ENCODE measurements at places on chromosomes 2 and 18.

GRCh38 chr2:102028470-102028869, 36.7 kb downstream of the IL1R2 start:
- no peak for DNase-seq

DNA sequence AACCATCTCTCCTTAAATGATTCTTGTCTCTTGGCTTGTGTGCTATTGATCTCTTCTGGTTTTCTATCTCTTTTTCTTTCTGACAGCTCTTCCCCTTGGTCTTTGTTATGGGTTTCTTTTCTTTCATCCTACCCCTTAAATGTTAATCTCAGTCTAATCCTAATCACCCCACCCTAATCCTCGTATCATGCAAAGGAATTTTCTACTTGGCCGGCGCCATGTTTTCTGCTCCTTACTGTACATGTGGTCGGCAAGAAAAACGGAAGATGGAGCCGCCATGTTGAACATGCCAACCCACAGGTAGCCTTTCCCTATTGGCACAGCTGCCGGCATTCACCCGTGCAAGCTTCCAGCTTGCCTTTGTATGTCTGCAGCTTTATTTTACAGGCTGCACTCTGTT, 61.8 kb upstream of the VPS54 start:
- DNase-seq = no peak

DNA sequence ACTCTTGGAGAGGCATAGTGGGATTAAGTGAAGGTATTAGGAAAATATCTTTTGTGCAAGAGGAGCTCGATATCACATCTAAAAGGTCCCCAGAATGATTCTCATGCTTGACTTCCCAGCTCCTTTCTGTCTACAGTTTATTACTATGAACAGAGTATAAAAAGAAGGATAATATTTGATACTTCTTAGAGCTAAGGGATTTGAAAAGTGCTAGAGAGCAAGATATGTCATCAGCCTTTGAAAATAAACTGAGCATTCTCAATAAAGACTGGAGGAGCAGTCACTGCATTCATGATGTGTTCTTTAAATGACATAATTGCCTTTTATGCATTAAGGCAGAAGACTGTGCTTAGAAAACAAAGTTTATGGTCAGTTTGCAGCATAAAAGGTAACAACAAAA, 543.2 kb upstream of the NRXN1 start:
- DNase-seq = no peak

GRCh38 chr18:68693091-68693815, 21.7 kb downstream of the TMX3 start:
- DNase-seq = no peak

DNA sequence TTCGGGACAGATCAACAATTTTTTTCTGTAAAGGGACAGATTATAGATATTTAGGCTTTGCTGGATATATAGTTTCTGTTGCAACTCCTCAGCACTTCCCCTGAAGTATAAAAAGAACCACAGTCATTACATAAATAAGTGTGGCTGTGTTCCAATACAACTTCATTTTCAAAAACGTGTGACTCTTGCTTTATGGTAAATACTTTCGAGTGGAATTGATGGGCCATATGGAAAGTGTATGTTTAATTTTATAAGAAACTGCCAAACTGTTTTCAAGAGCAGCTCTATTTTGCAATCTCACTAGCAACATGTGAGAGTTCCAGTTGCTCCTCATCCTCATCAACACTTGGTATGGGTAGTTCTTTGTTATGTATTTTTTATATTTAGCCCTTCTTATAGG, 370.9 kb downstream of the PLCL1 start:
- DNase-seq = no peak

- no peak for DNase-seq
Observed at GRCh38 chr18:67132919-67133318, 383.6 kb downstream of the DSEL start.

GRCh38 chr2:61167579-61167978, 5.6 kb downstream of the C2orf74 start:
- no peak for DNase-seq

GRCh38 chr2:88690591-88691338, 708 bp upstream of the RPIA start:
- DNase-seq = peak; percentile 49

DNA sequence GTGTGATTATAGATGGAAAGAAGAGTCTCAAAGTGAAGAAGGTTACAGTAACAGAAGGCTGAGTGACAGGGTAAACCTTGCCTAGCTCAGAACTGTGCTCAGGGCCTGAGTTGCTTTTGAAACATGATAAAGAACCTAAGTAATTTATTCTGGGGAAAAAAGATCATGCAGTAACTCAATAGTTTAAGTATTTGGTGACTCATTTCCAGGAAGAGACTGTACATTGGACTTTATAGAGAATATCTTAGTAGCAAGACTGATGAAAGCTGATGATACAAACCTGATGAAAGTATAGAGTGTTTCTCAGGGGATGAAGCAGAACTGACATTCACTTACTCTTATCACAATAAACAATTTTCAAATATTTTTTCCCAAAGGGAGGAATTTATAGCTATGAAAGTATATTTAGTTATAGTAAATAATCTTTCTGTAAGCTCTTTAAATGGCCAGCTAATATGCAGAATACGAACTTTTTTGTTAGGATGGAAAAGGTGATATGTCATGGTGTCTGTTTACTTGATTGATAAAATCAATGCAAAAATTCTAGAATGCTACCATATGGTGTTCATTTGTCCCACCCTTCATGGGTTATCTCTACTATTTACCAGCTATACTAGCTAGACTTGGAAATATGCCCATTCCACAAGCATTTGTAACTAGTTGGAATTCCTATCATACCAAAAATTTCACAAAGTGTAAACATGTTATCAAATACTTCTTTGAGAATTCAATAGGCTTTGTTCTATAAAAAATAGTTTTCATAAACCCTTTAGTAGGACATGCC, 1265.5 kb upstream of the ACVR2A start:
- DNase-seq = no peak

- no peak for DNase-seq
Observed at GRCh38 chr2:180722551-180723239, 257.7 kb upstream of the UBE2E3 start.

- DNase-seq = no peak
Observed at GRCh38 chr2:61789807-61790602, 63.9 kb downstream of the FAM161A start.

DNA sequence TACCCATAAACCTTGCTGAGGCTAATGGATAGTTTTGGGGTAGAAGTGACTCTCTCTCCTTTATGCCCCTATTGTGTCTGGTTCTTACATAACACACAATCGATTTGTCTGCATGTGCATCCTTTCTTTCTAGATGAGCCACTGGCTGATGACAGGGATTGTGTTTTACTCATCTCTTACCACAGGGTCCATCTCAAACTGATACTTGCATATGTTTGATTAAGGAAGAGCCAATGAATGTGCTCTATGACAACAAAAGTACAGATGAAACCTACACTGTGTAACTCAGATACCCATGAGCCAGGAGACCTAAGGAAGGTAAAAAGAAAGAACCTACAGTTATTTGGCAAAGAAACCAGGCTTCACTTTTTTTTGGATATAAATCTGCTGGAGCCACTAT, 13.2 kb upstream of the BZW1 start:
- DNase-seq = no peak

DNA sequence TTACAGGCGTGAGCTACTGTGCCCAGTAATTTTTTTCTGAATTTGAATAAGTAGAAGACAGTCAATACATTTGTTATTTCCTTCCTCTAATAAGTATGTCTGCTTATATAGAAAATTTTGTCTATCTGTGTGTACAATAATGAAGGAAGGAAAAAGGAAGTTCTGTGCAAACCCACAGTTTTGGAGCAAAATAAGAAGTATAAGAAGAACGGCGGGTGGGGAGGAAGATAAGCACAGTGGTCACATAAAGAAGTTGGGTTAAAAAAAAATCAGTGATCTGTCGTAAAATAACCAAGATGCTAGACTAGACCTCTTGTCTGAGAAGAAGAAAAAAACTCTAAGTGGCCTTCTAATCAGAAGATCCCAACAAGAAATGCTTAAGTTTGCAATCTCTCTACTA, 20.2 kb downstream of the MGAT4A start:
- no peak for DNase-seq

GRCh38 chr18:23614891-23615290, 28.6 kb upstream of the NPC1 start:
- no peak for DNase-seq

DNA sequence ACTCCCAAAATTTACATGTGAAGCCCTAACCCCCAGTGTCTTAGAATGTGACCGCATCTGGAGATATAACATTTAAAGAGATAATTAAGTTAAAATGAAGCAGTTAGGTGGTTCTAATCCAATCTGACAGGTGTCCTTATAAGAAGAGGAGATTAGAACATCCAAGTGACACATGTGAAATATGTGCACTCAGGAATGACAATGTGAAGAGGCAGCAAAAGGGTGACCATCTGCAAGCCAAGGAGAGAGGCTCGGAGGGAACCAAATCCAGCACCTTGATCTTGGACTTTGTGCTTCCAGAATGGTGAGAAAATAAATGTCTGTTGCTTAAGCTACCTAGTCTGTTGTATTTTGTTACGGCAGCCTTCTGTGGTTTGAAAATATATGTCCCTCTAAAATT, 165.4 kb downstream of the FIGN start:
- DNase-seq = no peak

GRCh38 chr2:120017201-120017600, 4.3 kb downstream of the EPB41L5 start:
- no peak for DNase-seq

DNA sequence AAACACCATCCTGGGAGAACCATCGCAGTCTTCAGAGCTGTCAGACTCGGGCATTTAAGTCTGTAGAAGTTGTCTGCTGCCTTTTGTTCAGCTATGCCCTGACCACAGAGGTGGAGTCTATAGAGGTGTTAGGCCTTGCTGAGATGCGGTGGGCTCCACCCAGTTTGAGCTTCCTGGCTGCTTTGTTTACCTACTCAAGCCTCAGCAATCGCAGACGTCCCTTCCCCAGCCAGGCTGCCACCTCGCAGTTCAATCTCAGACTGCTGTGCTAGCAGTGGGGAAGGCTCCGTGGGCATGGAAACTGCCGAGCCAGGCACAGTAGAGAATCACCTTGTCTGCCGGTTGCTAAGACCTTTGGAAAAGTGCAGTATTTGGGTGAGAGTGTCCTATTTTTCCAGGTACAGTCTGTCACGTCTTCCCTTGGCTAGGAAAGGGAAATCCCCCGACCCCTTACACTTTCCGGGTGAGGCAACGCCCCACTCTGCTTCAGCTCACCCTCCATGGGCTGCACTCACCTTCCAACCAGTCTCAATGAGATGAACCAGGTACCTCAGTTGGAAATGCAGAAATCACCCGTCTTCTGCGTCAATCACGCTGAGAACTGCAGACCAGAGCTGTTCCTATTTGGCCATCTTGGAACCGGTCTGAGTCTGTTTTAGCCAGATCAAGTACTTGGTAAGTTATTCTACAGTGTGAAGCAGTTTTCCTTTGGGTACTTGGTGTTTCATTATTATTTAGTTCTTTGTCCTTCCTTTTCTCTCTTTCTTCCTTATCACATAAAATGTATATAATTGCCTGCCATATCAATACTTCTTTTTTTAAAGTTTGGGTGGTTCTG, 71.5 kb downstream of the CDC42EP3 start:
- DNase-seq = peak; percentile 39

DNA sequence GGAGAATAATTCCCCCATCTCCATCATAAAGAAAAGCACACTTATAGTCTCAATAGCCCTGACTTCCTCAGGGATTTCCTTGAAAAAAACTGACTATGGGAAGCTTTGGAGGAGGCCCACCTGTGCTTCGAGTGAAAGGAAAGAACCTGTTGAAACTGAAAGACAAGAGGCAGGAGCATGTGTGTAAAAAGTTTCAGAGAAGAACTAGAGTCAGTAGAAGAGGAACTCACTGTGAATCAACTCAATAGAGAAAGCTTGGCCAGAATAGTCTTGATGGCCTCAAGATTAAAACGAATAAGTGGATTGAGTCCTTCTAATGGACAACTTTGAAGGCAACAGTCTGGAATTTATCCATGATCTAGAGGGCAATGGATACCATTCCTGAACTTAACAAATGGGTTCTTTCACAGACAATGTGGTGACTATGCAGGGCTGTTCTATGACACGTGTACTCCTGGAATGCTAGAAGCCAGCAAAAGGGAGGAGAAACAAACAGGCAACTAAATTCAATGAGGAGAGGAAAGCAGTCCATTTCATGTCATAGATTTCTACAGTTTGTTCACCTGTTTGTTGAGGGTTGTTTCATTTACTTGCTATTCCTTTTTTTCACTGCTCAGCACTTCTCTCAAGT, 442.3 kb downstream of the GRB14 start:
- no peak for DNase-seq

GRCh38 chr2:29059624-29060023, 14.7 kb downstream of the PCARE start:
- no peak for DNase-seq

DNA sequence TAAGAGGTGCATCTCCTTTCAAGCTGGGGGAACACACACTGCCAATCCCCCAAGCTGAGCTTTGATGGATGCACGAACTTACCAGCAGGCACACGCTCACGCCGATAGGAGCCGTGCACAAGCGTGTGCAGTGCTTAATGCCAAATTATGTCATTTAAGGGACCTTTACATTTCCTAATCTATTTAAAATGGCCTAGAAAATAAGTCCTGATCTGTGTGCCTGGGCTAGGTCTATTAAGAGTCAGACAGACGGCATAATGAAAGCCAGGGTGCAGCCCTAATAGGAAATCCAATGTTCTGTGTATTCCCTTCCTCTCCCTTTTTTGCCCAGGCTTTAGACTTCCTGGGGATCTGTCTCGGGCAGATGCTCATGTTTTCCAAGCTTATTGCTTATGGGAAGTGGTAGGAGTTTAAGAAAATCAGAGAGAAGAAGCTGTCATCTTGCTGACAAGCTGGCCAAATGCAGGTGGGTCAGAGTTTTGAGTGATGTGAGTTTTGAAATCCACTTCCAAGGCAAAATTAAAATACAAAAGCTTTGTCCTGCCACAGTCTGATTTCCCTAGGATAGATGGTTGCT, 142.6 kb downstream of the MYT1L start:
- DNase-seq = no peak

DNA sequence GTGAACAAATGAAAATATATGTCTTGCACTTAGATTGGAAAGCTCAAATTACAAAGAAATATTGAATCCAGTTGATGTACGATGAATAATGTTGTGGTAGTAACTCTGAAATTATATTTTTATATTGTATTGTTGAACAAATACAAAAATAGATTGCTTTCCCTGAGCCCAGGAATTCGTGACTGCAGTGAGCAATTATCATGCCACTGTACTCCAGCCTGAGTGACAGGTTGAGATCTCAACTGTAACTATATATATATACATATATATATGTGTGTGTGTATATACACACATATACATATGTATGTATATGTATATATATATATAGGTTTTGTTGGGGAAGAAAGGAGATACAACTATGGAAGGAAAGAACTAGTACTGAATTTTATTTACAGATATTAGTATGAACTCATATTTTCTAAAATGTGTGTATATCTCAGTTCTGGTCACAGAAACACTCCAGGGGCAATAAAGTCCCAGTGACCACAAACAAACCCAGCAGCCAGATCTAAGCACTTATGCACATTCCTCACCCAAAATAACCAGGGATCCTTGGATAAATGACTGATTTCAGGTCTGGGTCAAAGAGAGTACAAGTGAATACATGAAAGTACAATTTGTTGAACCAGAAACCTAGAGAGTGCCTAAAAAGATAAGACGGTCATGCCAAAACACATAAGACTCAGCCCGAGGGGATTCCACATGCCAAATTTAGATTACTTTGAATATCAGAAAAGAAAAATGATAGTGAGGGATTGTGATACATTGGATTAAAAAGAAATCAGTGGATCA, 146.3 kb downstream of the TMX3 start:
- no peak for DNase-seq

GRCh38 chr2:120791962-120792297, 56.3 kb downstream of the GLI2 start:
- DNase-seq = no peak

GRCh38 chr2:195600778-195601177, 56.2 kb upstream of the SLC39A10 start:
- DNase-seq = no peak

All from left cardiac atrium (tissue), 4 donors.